ENCODE measurements at places on chromosomes 12 and 14. TPM values are rescaled to one million over a fixed set of nuclear protein-coding genes. Genes with fewer than 3 reads are reported as not detected.
A peak's percentile ranks its signal among the peaks of the same experiment; 100 is the strongest.

Gene CHFR
- 41.7 TPM for total RNA-seq

Gene DDN
- not detected for total RNA-seq

Gene TROAP
- 0.80 TPM for total RNA-seq

Gene PROX2
- not detected for total RNA-seq

Gene C1R
- total RNA-seq, result 603 TPM

Gene SERPINA10
- not detected for total RNA-seq

Gene PXMP2
- 59.7 TPM for total RNA-seq

Gene CCDC184
- 2.5 TPM for total RNA-seq

DNA sequence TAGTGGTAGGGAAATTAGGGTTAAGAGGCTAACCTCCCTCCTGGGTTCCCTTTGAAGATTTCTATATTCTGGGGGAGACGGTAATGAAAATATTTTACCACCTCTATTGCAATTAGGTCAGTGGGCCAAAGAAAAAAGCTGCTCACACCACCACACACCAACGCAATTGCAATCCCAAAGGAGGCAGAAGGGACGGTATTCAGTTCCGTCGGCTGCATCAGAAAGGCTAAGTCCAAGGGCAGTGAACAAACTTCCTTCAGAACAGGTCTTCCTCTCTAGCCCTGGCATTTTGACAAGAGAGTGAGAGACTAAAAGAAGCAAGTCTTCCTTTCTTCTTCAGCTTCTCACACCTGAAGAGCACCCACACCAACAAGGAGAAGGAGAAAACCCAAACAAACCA lies 51.2 kb downstream of the OTX2 start:
- DNase-seq, result no peak

DNA sequence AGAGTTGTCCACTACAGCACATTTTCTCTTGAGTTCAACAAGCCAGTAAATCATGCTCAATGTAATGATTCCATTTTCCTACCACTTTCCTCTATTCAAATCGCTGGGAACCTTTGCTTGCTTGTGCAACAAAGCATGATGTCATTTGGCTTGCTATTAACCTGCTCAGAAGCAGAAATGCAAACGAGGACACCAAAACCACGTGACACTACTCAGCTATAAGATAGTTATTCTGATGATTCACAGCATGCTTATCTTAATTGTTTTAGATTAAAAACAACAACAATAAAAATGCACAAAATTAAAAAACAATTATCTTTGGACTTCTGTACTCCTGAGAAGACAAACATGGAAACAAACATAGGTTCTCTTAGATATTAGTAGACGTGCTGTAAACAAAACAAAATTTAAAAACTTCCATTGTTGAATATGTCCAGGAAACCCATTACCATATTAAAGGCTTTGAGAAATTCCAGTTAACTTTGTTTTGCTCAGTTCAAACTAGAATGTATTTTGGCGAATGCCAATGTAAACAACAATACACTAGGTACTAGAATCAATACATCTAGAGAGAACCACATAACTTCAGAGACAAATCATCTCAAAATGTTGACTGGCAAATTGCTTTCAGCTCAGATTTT lies 77.5 kb upstream of the KRAS start:
- DNase-seq, result no peak

GRCh38 chr12:93107514-93108312 lies 178.6 kb upstream of the EEA1 start:
- no peak for DNase-seq

- no peak for DNase-seq
Observed at GRCh38 chr14:61065656-61066055, 84.6 kb downstream of the SLC38A6 start.

- no peak for DNase-seq
Observed at GRCh38 chr12:73308079-73308478, 1035.9 kb downstream of the TRHDE start.

DNA sequence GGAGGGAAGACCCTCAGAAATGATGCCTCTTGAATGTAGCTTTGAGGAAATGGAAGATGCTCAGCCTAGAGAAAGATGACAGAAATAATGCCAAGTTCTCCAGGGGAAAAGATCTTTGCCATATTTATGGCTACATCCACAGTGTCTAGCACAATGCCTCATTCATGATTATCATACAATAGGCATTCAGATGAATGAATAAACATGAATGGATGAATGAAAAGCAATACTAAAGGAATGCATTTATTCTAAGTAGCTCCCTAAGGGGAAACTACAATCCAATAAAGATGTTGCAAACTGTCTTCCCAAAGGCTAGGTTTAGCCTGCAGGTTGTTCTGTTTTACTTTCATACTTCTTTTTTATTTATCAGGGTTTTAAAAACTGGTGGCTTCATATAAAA lies 12.0 kb downstream of the TMTC1 start:
- no peak for DNase-seq

- DNase-seq, result no peak
Observed at GRCh38 chr14:104870368-104871144, 5.5 kb downstream of the CEP170B start.

GRCh38 chr14:75277008-75277814 lies 1.4 kb upstream of the FOS start:
- DNase-seq, result peak; percentile 96

GRCh38 chr14:74906925-74907521 lies 16.0 kb downstream of the RPS6KL1 start:
- no peak for DNase-seq

GRCh38 chr12:25332143-25332542 lies 81.4 kb upstream of the KRAS start:
- DNase-seq, result no peak

DNA sequence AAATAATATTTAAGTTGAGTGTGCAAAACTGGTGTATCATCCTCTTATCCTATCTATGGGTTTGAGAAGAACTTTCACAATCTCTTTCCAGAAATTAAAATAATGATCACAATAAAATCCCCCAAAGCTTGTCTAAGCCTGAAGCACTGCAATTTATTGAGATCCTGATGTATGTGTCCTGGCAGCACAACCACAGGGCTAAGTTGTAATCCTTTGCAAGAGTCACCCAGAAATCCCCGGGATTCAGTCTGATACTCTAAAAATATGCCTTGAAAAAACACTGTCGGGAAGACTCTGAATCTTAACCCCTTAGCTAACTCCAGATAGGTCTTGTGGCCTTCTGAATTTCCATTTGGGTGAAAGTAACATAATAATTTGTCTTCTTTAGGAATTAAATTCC lies 40.3 kb upstream of the STXBP6 start:
- DNase-seq, result no peak

- DNase-seq, result no peak
Observed at GRCh38 chr14:61034416-61035120, 53.5 kb downstream of the SLC38A6 start.

DNA sequence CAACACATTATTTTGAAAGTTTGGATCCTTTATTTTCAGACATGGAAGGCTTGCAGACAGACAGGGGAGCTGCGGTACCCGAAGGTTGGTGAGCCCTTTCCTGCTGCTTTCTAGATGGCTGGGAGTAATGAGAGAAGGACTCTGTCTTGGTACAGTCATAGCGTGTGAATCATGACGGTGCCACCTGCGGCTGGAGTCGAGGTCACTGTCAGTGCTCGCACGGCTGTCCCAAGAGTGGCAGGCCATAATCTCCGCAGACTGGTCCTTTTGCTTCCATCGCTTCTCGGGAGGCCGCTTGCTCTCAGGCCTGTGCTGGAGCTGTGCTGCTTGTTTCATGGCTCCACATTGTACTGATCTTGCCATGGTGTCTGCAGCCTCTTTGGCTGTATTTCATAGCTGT lies 64.8 kb upstream of the RD3L start:
- no peak for DNase-seq

DNA sequence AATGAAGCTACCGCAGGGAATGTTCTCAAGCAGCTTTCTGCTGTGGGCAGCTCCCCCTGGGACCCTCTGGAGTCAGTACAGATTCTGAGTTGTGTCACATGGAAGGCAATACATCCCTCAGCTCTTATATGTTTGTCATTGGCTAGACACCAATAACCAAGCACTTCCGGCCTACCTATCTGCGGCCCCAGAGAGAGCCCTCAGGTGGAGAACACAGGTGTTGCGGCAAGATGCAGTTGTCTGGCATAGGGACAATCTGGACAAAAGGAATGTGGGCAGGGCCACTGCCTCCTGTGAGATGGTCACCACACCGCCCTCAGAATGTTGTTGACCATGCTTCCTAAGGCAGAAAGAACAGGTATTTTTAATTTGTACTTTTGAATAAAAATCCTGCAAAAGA lies 118.7 kb downstream of the BRMS1L start:
- peak; percentile 55 for DNase-seq

DNA sequence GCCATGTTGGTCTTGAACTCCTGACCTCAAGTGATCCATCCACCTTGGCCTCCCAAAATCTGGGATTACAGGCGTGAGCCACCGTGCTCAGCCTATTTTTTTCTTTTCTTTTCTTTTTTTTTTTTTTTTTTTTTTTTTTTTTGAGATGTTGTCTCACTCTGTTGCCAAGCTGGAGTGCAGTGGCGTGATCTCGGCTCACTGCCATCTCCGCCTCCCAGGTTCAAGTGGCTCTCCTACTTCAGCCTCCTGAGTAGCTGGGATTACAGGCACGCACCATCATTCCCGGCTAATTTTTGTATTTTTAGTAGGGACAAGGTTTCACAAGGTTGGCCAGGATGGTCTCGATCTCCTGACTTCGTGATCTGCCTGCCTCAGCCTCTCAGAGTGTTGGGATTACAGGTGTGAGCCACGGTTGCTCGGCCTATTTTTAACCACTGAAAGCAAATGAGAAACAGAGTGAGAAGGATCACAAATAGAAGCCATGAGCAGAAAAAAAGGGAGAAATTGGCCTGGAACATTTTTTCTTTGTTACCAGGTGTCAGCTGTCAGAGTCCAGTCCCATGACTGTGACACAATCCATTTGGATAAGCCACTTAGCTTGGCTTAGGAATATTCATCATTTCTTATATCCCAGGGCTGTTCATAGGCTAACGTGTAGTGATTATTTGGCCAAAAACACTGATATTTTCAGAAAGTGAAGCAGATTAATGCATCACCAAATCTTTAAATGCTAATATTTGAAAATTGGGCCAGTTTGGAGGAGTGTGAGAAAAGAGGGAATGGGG lies 7.9 kb upstream of the NFKBIA start:
- no peak for DNase-seq

DNA sequence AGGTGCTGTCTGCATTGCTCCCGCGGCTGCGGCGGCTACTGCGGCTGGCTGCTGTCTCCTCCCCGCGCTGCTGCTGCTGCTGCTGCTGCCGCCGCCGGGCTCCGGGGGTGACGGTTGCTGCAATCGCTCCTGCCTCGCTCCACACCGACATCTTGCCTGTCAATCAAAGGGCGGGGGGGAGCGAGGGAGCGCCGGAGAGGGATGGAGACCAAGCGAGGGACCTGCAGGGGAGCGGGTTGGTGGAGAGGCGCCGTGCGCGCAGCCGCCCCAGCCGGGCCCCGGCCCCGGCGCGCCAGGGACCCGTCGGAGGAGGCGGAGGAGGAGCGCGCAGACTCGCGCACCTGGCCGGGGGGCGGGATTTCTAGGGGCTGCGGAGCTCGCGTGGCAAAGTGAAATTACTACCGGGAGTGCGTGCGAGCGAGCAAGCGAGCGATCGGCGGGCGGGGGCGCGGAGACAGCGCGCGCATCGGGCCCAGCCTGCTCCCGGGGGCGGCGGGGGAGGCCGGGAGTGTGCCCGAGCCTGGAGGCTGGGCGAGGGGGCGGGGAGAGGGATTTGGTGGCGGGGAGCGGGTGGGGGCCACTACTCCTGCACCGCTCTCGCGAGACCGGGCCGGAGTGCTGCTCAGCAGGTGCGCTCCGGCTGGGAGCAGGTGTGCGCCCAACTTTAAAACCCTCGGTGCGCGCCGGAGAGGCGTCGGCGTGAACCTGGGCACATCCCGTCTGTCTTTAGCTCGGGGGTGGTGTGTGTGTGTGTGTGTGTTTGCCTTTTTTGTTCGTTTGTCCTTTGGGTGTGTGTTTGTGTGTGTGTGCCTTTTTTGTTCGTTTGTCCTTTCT lies at the start of gene KSR2:
TSS of gene KSR2 (minus strand) at position 165 of the 834 bp plus-strand sequence. CDS start 735 bp downstream, outside the sequence.
- no peak for DNase-seq

- DNase-seq, result no peak
Observed at GRCh38 chr12:123859035-123859434, 96.9 kb downstream of the DNAH10 start.

- DNase-seq, result no peak
Observed at GRCh38 chr12:115873451-115874082, 403.9 kb downstream of the MED13L start.

DNA sequence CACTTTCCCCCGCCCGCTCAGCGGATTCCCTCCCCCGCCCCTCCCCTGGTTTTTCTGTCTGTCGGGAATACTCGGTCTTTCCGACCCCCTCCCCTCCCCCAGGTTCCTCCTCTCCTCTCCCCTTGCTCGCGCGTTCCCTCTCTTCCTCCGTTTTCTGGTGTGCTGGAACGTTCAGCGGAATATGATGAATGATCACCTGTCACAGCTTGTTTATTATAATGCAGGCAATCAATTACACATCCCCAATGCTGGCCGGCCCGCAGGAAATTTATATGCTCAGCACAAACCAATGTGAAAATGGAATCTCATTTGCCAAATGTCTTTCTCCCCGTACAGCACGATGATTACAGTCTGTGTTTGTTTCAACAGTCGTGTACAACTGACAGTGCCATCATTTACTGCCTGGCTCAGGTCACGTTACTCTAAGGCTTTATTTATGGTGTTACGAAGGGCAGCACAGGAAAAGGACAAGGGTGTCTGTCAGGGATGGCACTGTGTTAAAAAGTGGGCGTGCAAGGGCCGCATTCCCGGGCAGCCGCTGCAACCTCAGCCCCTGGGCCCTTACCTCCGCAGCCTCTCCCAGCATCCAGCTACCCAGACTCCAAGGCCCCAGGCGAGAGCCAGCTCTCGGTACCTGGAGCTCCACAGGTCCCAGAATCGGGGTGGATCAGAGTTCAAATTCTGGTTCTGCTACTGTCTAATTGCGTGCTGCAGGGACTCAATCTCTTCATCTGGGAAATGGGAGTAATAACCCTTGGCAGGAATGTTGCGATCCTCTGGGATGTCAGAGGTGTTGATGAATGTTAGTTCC lies 24.7 kb upstream of the MAP1LC3B2 start:
- no peak for DNase-seq

- no peak for DNase-seq
Observed at GRCh38 chr12:42281278-42281677, 43.2 kb upstream of the YAF2 start.

GRCh38 chr14:55306938-55307589 lies 35.8 kb downstream of the FBXO34 start:
- no peak for DNase-seq

GRCh38 chr12:96237465-96238077 lies 43.4 kb downstream of the ELK3 start:
- peak; percentile 96 for DNase-seq

GRCh38 chr12:19683178-19683927 lies 244.1 kb downstream of the AEBP2 start:
- no peak for DNase-seq

DNA sequence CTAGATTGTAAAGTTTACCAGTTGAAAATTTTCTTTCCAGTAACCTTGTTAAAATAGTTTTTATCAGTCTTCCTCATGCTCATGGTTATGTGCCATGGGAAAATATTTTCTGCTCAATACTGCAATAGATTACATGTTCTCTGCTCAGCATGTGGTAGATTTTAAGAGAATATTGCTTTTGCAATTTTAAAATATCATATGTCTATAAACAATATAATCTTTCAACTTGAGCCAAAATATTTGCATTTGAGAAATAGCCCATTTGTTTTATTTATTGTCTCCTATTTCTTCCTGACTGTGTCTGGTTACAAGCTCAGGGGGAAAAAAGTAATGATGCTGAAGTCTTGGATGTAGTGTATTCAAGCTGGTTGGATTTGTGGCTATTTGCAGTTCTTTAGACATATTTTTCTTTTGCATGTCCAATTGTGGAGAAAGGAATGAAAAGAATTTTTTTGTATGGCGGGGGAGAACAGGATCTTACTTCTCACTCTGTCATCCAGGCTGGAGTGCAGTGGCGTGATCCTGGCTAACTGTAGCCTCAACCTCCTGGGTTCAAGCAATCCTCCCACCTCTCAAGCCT lies 342.6 kb upstream of the NAV3 start:
- DNase-seq, result no peak

- DNase-seq, result no peak
Observed at GRCh38 chr14:20494935-20495766, 10.2 kb upstream of the RNASE10 start.
